HepG2 (cell line): ENCODE measurements at places on chromosomes 4 and X. TPM values are rescaled to one million over a fixed set of nuclear protein-coding genes. Genes with fewer than 3 reads are reported as not detected.
A peak's percentile ranks its signal among the peaks of the same experiment; 100 is the strongest.

Gene ACSL4
- total RNA-seq, result 316 and 521 TPM in 2 replicates

Gene FRMD7
- not detected in 2 replicates for total RNA-seq

Gene GPM6B
- total RNA-seq, result not detected in 2 replicates

Gene MAGEB2
- total RNA-seq, result not detected in 2 replicates

Gene ITGB1BP2
- total RNA-seq, result 0.21 and 2.2 TPM in 2 replicates

Gene OPRPN
- not detected in 2 replicates for total RNA-seq

Gene TBL1X
- total RNA-seq, result 17.6 and 23.9 TPM in 2 replicates

- DNase-seq, result no peak
These were observed 541 bp downstream of the AIMP1 start for GRCh38 chr4:106316773-106317409.

DNA sequence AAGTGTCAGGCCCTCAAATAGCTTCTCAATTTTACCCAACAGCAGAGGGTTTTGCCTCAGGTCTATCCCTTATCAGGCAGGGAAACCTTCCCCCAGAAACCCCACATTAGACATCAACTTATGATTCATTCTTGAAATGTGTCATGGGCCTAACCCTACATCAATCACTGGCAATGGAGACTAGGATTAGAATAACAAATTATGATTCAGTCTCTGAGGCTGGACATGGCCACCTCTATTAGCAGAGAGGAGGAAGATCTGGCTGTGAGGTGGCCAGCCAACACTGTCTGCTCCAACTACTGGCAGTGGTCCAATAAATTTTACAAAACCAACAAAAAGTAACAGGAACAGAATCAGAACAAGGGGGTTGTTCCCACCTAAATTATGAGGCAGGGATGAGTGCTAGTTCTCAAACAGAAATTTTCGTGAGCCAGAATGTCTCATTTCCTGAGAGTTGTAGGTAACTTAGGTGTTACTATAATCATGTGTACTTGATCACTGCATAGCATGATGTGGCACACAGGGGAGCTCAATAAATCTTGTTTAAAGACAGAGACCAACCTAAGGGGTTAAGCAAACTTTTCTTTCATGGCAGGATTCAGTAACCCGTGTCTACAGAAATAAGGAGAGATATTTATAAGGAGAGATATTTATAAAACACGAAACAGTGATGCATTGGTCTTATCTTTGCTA is 126.8 kb downstream of the NFKB1 start:
- DNase-seq, result no peak

DNA sequence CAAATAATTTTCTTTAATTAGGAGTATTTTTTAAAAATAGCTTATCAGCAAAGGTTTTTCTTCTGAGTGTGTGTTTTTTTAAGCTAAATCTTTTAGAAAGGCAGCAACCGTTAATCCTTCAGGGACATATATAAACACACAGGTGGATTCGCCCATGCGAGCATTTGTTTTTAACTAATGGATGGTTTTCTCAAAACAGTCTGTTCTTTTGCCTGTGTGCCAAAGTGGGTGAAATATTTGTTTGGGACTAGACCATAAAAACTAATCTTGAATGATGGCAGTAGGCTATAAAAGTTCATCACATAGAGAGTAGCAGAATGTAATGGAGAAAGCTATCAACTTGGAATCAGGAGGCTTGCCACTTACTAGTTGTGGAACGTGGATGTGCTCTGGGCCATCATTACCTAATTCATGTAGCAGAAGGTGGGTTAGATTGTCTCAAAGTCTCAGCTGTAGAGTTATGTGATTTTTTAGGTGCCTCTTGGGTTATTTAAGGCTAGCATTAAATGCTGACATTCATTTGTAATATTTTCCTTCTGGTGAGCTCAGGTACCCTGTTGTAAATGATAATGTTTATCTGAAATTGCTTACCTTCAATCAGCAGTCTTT is 7.4 kb upstream of the TAPT1 start:
- DNase-seq, result no peak

- DNase-seq, result no peak
These were observed 39.8 kb downstream of the AFF1 start for GRCh38 chr4:86974551-86974994.

DNA sequence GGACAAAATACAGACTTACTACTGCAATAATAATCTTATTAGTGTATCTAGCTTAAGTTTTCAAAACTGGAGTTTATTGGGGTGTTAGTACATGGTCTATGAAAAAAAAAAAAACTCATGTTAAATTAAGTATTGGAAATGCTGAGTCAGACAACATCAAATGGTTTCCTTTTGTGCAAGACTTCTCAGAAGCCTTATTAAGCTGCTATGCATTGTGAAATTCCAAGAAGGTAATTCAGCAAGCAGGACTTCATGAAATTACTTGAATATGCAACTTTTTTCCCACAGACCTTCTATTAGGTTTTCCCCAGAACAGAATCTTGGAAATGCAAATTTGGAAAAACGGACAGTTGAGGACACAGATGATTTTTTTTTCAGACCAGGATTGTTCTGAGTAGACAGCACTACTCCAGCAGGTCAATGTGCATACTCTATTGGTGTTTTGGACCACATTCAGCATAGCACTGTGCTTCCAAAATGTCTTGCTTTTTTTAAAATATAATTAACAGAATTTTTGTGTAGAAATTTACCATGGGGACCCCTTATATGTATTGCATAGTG is 568.8 kb upstream of the TENM3 start:
- DNase-seq, result no peak

GRCh38 chr4:77349364-77349763 is 192.4 kb downstream of the CCNG2 start:
- DNase-seq, result no peak

DNA sequence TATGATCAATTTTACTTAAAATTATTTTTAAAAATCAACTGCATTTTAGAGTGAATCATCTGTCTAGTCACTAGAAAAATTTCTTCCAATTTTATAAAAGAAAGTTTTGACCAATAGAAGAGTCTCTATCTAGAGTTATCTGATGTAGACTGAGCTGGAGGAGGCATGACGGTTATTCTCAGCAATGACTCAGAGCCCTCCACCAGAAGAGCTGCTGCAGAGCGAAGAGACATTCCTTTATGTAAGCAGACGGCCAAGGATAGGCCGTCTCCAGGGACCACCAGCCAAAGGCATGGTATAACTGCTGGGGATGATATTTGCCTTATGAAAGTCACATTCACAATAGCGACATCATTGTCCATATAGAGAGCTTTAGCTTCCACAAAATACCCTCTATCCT is 23.0 kb downstream of the LDB2 start:
- no peak for DNase-seq

DNA sequence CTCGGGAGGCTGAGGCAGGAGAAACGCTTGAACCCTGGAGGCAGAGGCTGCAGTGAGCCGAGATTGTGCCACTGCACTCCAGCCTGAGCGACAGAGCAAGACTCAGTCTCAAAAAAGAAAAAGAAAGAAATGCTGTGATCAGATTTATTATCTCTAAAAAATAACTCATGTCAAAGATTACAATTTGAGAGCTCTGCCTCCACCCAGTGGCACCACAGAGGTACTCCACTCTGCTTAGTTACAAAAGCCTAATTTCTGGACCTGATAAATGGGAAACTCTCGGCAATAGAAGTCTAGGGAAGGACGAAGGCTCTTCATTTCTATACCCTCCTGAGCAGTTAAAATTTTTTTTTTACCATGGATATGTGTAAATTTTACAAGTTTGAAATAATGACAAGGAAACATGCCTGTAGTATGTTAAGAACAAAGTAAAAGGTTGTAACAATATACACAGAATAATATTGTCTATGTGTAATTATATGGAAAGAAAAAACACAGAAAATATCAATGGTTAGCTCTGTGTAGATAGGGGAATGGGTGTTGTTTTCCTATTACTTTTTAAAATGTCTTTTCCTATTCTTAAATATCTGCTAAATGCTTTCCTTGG is 149.8 kb downstream of the STIM2 start:
- peak; percentile 46 for DNase-seq

DNA sequence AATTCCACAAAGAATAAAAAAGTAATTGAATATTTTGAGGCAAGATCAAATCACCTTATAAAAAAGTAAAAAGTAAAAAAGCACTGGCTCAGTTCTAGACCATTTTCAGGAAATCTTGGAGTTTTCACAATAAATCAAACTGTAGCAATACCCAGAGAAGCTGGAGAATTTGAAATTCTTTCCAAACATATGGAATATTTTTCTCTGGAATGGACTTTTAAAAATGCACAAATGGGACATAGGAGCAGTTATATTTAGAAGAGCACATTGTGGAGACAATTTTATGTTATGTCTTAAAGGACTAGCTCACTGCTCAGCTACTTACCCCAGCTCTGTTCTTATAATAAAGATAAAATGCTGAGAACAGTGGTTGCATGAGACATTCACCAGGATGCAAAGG is 211.9 kb upstream of the KIT start:
- DNase-seq, result no peak

- no peak for DNase-seq
These were observed 14.2 kb downstream of the LRBA start for GRCh38 chr4:151000747-151001429.

GRCh38 chr4:34187056-34187455 is 2057.3 kb downstream of the ARAP2 start:
- DNase-seq, result no peak

GRCh38 chr4:44446191-44446590 is 2.4 kb downstream of the KCTD8 start:
- DNase-seq, result no peak

- DNase-seq, result peak; percentile 62
These were observed 117.4 kb upstream of the ZC4H2 start for GRCh38 chrX:65093658-65094057.

DNA sequence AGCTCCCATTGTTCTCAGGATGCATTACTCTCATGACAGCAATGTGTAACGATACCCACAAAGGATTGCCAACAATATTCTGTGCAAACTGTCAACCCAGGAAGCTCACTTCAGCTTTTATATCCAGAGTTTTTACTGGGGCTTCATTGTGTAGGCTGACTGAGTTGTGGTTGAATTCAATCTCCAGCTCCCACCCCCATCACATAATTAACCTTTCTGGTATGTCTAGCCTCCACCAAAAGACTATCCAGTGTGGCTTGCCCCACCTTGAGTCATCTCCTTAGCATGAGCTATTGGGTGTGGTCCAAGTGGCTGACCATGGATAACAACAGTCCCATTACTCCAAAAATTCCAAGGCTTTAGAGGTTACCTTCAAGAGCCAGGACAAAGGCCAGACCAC is 17.7 kb upstream of the TAB3 start:
- no peak for DNase-seq

DNA sequence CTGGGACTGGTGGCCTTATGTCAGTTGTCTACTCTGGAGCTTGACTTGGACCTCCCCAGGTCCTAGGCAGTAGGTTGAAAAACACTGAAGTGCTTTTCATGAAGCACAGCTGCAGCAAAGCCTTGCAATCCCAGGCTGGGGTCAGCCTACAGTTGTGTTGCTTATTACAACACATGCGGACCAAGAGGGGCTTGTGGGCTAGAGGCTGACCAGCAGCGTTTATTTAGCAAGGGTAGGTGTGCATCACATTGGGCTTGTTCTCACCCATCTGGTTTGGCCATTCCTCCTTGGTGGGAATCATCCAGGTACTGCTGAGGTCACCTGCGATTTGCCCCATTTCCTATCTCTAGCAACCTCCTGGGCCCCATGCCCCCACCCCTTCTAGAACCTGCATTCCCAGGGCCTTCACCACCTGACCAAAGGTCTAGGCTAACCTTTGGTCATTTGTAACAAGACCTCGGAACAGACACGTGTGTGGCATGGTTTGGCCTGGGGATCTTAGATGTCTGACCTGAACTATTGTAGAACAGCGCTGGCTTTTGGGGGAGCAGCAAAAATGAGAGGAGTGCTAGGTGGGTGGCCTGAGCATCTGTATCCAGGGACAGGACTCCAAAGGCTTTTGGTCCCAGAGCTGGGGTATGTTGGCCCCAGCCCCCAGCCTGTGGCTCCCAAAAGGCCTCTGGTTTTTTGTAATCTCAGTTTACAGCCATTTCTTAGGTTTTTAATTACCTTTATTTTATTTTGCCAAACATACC is 3.0 kb downstream of the RPL10 start:
- DNase-seq, result peak; percentile 70

DNA sequence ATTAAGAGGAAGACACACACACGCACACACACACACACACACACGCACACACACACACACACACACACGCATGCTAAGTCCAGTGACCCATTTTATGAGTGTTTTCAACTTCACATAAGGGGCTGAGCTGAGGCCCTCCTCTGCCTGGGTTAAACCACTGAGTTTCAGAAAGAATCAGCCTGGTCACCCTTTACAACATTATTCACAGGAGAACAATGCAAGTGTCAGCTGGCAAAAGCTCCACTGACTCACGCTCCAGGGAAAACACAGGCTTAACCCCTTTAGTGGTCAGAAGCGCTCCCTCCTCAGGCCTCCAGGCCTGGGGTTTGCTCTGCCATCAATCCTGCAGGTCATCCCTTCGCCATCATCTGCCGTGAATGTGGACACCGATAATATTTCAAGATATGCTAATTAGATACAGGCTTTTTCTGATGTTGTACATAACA is 46.9 kb downstream of the ACOX3 start:
- DNase-seq, result no peak

DNA sequence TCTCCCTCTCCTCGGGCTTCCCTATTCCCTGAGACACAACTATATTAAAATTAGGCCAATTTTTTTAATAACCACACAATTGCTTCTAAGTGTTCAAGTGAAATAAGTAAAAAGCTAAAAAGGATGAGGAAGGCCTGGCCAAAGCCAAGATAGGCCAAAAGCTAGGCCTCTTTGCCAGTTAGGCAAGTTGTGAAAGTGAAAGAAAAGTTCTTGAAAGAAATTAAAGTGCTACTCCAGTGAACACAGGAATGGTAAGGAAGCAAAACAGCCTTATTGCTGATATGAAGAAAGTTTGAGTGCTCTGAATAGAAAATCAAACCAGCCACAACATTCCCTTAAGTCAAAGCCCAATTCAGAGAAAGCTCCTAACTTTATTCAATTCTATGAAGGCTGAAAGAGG is 114.2 kb upstream of the FAT4 start:
- no peak for DNase-seq

DNA sequence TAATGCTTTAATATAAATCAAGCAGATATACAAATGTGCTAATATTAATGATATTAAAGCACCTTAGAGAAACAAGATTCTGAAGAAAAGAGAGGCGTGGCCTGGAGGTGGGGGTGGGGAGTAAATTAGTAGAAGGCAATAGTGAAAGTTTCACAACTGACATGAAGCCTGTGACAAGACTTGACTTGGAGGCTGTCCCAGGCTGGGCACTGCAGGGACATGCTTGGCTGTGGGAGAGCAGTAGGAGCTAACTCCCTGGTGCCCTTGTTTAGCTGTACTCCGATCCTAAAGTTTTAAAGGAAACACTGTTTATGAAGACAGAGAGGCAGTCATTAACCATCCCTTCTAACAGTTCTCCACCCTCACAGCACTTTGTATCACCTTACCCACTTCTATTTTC is 239.0 kb upstream of the MAB21L2 start:
- DNase-seq, result no peak
